ENCODE measurements at places on chromosomes 7 and 10.

GRCh38 chr10:35409094-35409582 lies 72.8 kb downstream of the CCNY start:
- DNase-seq = no peak

GRCh38 chr7:99141841-99142726 lies 1.8 kb downstream of the SMURF1 start:
- peak; percentile 70 for DNase-seq

DNA sequence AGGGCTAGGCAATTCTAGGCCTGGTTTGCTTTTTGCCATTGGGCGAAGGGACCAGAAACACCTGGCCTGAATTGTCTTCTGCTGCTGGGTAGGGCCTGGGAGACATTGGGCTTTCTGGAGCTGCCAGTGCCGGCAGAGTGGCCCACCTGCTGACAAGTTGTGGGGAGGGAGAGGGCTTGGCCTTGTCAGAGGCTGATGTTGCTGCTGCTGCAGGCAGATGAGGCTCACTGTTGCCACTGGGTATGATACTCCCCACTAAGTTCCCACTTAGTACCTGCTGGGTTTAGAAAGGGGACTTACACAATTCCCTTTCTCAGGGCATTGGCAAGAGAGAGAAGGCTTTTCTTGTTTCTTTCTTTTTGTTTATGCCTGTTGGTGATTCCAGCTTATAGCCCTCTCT lies 289.6 kb upstream of the NPVF start:
- no peak for DNase-seq

- DNase-seq = no peak
Observed at GRCh38 chr7:90383422-90383821, 19.8 kb upstream of the CLDN12 start.

- DNase-seq = no peak
Observed at GRCh38 chr10:97796651-97797050, 24.9 kb upstream of the SFRP5 start.

GRCh38 chr7:27434756-27435400 lies 192.3 kb downstream of the EVX1 start:
- no peak for DNase-seq

- no peak for DNase-seq
Observed at GRCh38 chr7:5218564-5219360, 28.7 kb downstream of the WIPI2 start.

GRCh38 chr10:72850861-72851260 lies 42.7 kb upstream of the OIT3 start:
- DNase-seq = no peak

DNA sequence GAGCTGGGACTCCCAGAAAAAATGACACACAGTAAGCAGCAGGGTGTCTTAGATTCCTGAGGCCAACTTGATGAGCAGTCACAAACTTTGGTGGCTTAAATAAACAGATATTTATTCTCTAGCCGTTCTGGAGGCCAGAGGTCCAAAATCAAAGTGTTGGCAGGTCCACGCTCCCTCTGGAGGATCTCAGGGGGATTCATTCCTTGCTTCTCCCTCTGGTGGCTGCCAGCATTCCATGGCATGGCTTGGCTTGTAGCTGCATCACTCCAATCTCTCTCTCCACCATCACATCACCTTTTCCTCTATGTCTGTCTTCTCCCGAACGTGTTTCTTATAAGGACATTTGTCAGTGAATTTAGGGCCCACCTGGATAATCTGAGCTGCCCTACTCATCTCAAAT lies 98.4 kb downstream of the OSBPL3 start:
- no peak for DNase-seq

DNA sequence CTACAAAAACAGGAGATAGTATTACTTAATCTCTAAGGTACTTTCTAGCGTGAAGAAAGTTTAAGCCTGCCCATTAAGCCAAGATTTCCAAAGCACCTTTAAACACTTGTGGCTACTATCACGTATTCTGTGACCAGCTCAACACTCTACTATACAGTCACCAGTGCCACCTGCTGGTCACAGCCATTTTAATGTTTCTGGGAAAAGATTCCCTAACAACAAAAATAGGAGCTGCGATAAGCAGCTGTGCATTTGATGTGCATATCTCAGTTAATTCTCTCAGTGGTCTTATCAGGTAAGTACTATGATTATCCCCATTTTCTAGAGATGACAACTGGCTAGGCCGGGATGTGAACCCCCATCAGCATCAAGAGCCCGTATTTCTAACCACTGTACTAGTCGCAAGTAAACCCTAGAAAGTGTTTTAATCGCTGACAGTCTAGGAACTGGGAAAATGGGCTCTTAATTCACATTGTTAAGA lies 860 bp downstream of the SEC31B start:
- DNase-seq = peak; percentile 64

GRCh38 chr7:22697876-22698606 lies 29.0 kb upstream of the IL6 start:
- DNase-seq = no peak

GRCh38 chr10:11610826-11611247 lies 613 bp downstream of the USP6NL start:
- no peak for DNase-seq

GRCh38 chr10:70662362-70663220 lies 9.7 kb upstream of the ADAMTS14 start:
- no peak for DNase-seq

- DNase-seq = no peak
Observed at GRCh38 chr7:721619-722248, 4.8 kb upstream of the DNAAF5 start.

DNA sequence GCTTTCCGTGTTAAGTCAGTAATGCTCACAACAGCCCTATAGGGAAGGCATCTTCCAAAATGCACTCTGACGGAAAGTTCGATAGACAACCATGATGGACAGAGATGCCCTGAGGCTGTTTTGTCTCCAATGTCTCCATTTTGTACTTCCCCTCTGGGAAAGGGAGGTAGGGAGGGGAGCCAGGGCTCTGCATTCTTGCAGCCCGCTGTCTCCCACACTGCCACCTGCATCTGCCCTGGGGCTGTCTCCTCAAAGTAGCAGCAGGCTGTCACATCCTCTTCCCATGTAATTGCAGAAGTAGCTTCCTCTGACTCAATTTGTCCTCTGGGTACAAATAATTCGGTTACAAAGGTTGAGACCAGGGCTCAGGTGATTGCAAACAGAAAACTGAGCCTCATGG lies 131.4 kb downstream of the GPAM start:
- no peak for DNase-seq

GRCh38 chr7:153886506-153887441 lies 165.4 kb upstream of the DPP6 start:
- peak; percentile 49 for DNase-seq

DNA sequence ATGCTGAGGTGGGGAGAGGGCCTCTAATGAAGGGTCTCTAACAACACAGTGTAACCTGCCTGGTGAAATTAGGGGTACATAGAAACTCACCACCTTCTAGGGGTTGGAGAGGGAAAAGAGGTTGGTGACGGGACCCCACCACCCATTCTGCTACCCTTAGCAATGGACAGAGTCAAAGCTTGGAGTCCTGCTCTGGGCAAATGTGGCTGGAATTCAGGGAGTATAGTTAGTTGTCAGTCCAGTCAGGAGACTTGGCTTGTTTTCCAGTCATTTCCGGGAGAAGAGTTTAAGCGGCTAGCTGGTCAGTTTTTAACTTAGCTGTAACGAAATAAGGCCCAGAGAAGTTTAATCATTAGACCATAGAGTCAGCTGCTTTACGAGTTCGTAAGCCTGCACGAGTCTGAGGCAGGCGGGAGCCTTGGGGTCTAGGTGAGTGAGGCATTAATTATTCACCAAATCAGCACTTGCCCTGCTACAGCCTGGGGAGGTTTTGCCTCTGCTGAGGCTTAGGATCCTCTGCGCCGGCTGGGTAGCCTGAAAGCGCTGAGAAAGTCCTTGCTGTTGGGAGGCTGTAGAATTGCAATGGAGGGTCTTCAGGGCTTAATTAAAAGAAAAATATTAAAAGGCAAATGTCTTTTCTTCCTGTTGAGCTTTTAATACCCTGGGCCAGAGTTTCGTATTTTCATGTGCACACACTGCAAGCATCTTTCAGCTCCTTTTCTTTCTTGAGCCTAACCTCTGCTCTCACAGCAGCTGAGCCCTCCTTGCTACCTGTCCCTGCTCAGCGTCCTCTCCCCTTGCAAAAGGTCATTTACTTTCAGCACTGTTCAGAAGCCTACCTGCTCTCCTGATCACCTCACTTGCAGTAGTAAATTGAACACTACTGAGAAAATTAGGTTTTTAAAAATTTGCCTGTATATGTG lies 1.5 kb upstream of the LAMB1 start:
- peak; percentile 38 for DNase-seq

GRCh38 chr7:82841828-82842227 lies 320.9 kb downstream of the PCLO start:
- DNase-seq = no peak

GRCh38 chr7:139995017-139995915 lies 67.5 kb downstream of the PARP12 start:
- DNase-seq = no peak

DNA sequence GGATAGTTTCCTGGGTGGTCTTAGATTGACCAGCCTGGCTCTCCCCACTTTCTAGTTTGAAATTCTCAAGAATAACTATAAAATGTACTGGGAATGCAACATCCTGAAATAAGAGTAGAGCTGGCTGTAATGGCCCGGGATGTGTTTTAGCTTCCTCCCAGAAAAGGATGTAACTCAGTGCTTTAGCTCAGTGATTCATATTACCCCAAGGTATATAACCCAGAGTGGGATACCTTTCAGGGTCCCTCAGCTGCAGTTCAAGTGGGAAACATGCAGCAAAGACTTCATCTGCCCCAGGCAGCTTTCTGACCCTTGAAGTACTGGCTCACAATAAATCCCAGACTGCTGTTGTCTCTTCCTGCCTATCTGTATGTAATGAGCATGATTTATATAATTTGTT lies 666.7 kb upstream of the KCND2 start:
- DNase-seq = no peak

DNA sequence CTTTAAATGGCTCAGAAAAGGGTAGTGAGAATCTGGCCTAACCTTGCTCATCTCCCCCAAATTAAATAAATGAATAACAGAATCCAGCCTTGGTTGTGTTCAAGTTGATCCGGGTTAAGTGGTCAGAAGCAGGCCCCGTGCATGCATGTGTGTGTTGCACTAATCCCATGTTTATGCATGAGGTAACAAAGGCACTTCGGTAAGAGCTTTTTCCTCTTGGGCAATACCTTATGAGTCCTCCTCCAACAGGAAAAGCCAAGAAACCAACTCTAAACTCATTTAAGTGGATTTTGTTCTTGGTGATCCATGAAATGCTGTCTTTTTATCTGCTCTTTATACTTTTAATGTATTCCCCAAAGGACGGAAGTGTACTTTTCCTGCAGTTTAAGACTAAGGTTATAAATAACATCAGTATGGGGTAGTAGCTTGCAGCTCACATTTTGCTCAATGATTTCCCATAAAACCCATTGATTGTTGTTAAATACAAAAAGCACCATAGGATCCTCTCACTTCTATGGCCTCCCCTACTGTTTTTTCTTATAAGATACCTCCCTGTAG lies 104.9 kb upstream of the YAE1 start:
- DNase-seq = no peak

GRCh38 chr10:8056871-8057331 lies 2.4 kb downstream of the GATA3 start:
- no peak for DNase-seq

DNA sequence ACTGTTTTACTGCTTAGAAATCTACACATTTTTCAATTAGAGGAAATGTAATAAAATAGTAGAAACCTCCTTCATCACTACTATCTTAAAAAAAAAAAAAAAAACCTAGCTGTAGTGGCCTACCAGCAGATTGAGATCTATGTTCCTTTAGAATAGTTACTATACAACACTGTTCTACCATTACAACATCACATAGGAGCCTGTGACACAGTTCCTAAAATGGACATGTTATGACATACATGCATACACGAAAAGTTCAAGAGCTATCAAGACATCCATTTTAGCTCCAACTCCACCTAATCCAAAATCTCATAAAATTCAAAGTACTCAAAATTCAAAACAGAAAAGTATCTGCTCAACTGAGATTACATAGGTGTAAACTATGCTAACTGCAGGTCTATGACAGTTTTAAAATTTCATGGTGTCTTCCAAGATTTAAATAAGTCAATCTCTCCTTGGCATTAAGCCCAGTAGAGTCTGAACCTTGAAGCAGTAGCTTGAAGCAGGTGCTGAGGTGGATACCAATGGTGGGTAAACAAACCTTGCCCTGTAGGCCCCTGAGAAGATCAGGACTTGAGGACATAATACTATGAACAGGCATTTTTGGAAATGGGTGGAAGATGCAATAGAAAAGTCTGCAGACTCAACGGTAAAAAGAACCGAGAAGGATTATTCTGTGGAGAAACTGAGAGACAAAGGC lies 17.0 kb downstream of the CACUL1 start:
- DNase-seq = no peak

GRCh38 chr10:111137587-111137986 lies 60.8 kb downstream of the ADRA2A start:
- no peak for DNase-seq

- DNase-seq = no peak
Observed at GRCh38 chr7:47513741-47514241, 68.1 kb downstream of the TNS3 start.

DNA sequence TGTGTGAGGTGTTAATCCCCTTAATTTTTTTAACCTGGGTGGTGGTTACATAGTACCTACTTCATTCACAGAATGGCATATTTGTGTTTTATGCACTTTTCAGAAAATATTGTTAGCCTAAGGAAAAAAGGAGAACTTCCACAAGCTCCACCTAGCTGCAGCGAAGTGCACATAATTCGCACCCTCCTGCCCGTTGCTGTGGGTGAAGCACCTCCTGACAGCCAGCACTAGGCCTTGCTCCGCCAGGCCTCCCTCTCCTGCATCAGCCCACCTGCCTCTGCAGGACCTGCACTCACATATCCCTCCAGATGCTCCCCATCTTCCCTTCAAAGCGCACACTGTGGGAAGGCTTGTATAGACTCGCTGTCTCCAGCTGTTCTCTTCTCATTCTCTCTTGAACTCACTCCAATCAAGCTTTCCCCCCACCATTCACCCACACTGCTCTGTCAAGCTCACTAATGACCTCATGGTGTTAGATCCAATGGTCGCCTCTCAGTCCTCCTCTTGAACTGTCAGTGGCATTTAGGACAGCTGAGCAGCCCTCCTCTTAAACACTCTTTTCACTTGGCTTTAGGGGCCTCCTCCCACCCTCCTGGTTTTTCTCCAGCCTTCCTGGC lies 20.7 kb upstream of the GRID1 start:
- DNase-seq = no peak

DNA sequence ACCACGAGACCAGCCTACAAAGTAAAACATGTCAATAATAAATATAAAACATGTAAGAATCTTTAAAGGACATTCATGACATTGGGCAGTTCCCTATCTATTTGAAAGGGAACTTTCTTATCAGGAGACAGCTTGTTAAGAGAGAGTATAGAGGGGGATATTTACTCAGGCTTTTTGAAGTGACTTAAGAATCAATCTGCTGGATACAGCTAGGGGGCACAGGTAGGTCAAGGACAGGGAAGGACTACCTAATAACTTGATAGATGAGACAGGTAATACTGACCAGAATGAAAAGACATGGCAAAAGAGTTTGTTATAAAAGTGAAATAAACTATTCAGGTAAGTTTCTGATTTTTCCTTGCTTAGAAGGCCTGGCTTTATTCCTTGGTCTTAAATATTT lies 21.8 kb upstream of the LRRD1 start:
- DNase-seq = no peak
